GM12878 (cell line): ENCODE measurements at places on chromosomes 6 and 20.

DNA sequence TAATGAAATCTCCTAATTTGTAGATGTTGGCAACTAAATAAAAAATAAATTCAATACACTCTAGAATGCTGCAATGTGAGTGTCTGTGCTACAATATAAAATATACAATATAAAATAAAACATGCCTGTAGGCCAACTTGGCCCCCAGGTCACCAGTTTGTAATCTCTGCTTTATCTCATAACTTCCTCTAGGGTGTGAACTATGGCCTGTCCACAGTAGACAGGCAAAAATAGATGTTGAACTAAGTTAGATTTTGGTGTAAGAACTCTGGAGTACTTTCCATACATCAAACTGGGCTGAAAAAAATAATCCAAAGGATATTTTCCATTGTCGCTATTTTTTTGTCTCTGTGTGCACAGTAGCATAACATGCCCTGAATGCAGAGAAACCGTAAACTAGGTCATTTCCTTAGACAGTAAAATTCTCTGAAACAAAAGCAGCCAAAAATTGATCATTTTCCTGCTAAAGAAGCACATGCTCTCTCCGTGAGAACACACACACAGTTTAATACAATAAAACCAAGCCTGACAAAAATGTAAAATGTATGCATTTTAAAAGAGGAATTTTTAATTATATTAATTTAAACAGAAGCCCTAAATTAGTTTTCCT, 98.5 kb upstream of the ZFP64 start:
- no peaks in the 10 kb centered on the region for H3K4me1 ChIP-seq
- H3K27ac ChIP-seq, result no peak overlapping the region
- H3K36me3 ChIP-seq, result no peaks in the 10 kb centered on the region
- no peak for DNase-seq
- peaks cover 1% of the 10 kb centered on the region; the same call in 1 of the 2 replicates for H3K27me3 ChIP-seq

DNA sequence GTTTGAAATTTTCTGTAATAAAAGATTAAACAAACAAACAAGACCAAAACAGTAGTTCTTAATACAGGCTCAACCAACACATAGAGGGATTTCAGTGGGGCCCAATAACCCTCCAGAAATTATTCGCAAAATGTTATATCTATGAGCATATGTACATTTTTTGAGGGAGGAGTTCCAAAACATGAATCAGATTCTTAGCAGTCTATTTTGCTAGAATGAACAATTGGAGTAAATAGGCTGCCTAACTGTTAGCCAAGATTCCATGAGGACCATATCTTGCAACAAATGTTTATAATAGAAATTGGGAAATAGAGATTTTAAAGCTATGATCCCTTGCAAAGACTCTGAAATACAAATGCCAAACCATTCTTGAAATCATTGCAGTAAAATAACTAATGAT, 186.3 kb downstream of the AKAP7 start:
- H3K27me3 ChIP-seq, result no peaks in the 10 kb centered on the region
- H3K4me3 ChIP-seq, result no peak overlapping the region
- DNase-seq, result no peak
- H3K27ac ChIP-seq, result no peak overlapping the region

GRCh38 chr20:53929399-53929798, 141.0 kb downstream of the BCAS1 start:
- no peaks in the 10 kb centered on the region for H3K27me3 ChIP-seq
- H3K27ac ChIP-seq, result peak overlapping the region; percentile 97
- DNase-seq, result no peak
- no peaks in the 10 kb centered on the region for H3K36me3 ChIP-seq
- no peak overlapping the region for H3K4me3 ChIP-seq

GRCh38 chr20:32037929-32038328, 14.1 kb upstream of the HCK start:
- no peak for DNase-seq
- H3K36me3 ChIP-seq, result no peaks in the 10 kb centered on the region
- no peak overlapping the region for H3K27ac ChIP-seq
- H3K4me1 ChIP-seq, result peaks cover 30% of the 10 kb centered on the region
- H3K27me3 ChIP-seq, result no peaks in the 10 kb centered on the region

DNA sequence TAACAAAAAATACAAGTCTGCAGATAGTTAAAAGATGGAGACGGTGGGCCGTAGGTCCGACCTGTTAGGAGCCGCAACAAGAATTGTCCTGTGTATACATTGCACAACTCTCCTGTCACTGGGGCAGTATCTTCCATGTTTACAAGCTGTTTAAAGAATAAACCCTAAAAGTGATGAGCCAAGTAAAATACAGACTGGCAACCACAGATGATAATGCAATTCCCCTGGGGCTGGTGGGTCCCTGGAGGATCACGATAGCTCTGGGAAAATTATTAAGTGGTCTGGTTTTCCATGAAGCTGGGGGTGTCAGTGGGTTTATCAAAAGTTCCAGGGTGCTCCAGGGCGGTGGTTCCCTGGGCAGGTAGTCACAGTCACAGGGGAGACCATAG, 8.1 kb upstream of the FAM50B start:
- no peaks in the 10 kb centered on the region for H3K36me3 ChIP-seq
- H3K27ac ChIP-seq, result no peak overlapping the region
- DNase-seq, result no peak
- H3K27me3 ChIP-seq, result no peaks in the 10 kb centered on the region

GRCh38 chr6:155212106-155212505, 51.7 kb upstream of the CLDN20 start:
- peaks cover 4% of the 10 kb centered on the region for H3K36me3 ChIP-seq
- H3K4me1 ChIP-seq, result no peaks in the 10 kb centered on the region; the same call in 1 of the 2 replicates
- no peak for DNase-seq
- no peak overlapping the region for H3K4me3 ChIP-seq

- no peaks in the 10 kb centered on the region for H3K27me3 ChIP-seq
- H3K4me3 ChIP-seq, result no peak overlapping the region
- H3K36me3 ChIP-seq, result no peaks in the 10 kb centered on the region
- no peak overlapping the region for H3K27ac ChIP-seq
- no peaks in the 10 kb centered on the region for H3K4me1 ChIP-seq
These were observed 49.7 kb upstream of the IPCEF1 start for GRCh38 chr6:154406301-154406700.

GRCh38 chr20:25296094-25297093, 48.5 kb downstream of the PYGB start:
- H3K4me3 ChIP-seq, result peak overlapping the region; percentile 13; the same call in 1 of the 2 replicates
- DNase-seq, result no peak
- H3K27ac ChIP-seq, result peak overlapping the region; percentile 98
- H3K4me1 ChIP-seq, result peaks cover 41% of the 10 kb centered on the region

DNA sequence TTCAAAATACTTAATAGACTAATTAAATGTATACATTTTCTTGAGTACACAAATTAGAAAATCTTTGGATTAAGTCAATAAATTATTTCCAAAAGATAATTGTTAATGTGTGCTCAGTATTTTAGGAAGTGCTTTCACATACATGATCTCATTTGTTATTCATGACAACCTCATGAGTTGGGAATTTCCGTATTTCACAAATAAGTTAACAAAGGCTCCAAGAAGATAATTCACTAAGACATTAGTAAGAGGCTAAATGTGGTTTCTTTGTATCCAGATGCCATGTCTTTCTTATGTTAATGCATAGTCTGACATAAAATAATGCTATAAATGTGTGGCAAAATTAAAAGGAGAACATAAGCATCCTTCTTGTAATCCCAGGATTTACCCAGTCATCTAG, 79.5 kb upstream of the TCF21 start:
- H3K36me3 ChIP-seq, result no peaks in the 10 kb centered on the region
- H3K27ac ChIP-seq, result no peak overlapping the region
- no peak overlapping the region for H3K4me3 ChIP-seq
- DNase-seq, result no peak

DNA sequence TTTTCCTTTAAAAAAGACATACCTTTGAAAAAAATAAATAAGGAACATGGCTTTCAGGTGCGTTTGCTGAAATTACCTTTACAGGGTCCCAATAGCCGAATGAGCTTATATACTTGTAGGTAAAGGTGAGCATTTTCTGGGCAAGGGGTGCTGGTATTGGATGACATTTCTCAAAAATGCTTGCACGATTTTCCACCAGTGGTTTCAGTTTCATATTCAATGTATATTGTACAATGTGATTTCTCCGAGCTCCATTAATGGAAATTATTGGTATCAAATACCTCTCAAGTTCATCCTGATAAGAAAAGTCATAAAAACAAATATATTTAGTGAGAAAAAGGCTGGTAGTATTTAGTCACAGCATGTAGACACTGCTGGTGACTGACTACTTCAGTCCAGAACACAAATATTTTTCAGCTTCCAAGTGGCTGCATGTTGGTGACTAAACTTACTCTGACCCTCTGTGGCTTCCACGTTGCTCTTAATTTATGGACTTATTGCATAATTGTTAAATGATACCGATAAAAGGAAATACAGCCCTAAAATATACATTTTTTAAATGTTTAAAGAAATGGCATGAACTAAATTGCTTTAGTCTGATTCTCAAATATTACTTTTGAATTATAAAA, 32.9 kb upstream of the ZBTB24 start:
- H3K36me3 ChIP-seq, result no peaks in the 10 kb centered on the region
- H3K4me1 ChIP-seq, result no peaks in the 10 kb centered on the region

- H3K27me3 ChIP-seq, result no peaks in the 10 kb centered on the region
- no peaks in the 10 kb centered on the region for H3K4me1 ChIP-seq
- H3K4me3 ChIP-seq, result no peak overlapping the region
- H3K27ac ChIP-seq, result no peak overlapping the region
- H3K36me3 ChIP-seq, result no peaks in the 10 kb centered on the region
- no peak for DNase-seq
These were observed 125.9 kb downstream of the OGFRL1 start for GRCh38 chr6:71414486-71414885.

DNA sequence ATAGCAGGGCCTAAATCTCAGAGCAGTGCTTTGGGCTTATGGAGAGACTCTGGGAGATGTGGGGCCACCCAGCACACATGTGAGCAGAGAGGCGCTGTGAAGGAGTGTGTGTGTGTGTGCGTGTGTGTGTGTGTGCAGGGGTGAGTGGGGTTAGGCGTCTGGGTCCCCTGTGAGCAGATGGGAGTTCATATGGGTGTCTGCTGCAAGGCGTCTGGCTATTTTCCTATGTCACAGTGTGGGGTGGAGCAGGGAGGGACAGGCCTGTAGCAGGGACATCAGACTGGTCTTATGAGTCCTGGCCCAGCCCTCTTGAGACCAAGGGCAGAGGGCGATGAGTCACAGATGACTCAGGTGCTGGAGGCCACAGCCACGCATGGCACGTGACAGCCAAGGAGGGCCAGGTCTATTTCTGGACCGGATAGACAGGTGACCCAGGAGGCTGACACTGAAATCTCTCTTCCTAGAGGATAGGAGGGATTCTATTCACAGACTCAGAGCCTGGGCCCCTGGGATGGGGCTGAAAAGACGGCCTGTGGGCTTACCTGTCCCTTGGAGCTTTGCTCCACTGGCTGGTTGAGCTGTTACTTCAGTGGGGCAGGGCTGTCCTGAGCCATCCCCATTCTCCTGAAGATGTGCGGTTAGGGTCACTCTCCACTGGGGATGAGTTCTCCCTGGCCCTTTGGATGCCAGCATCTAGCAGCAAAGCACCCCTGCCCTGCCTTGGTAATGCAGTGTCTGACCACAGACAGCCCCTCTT, 28.9 kb downstream of the VEGFA start:
- H3K36me3 ChIP-seq, result no peaks in the 10 kb centered on the region
- H3K27me3 ChIP-seq, result no peaks in the 10 kb centered on the region
- DNase-seq, result peak; percentile 34
- peaks cover 9% of the 10 kb centered on the region for H3K4me1 ChIP-seq
- H3K4me3 ChIP-seq, result no peak overlapping the region
- H3K27ac ChIP-seq, result no peak overlapping the region

DNA sequence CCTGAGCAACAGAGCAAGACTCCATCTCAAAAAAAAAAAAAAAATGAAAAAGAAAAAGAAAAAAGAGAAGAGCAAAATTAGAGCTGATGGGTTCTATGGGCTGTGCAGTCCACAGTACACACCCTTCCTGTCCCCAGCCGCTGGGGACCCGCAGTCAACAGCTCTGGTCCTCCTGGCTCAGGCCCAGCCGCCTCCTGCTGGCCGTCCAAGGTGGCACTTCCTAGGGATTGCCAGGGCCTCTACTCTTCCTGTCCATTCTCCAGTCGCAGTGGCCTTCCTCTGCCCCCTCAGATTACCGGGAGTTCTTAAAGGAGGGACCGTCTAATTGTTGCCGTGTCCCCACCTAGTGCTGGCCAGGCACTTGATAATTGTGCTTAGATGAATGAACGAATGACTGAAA, 41.7 kb downstream of the TMEM242 start:
- no peak for DNase-seq
- no peaks in the 10 kb centered on the region for H3K36me3 ChIP-seq
- no peak overlapping the region for H3K27ac ChIP-seq

DNA sequence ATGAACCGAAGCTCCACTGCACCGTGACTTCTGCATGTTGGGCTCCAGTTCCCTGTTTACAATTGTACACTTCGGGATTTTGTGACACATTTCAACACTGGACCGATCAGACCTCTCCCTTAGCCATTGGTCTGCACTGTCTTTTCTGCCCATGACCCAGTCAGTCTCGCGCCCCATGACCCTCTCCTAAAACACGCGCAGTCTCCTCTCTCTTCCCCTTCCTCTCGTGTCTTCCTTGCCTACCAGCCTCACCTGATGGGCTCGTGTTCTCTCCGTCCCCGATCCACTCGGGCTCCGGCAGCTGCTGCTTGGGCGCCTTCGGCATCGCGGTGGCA, 535 bp upstream of the ABCF1 start:
- no peaks in the 10 kb centered on the region for H3K27me3 ChIP-seq
- H3K27ac ChIP-seq, result peak overlapping the region; percentile 94
- H3K36me3 ChIP-seq, result no peaks in the 10 kb centered on the region; the same call in none of the 2 replicates
- H3K4me3 ChIP-seq, result peak overlapping the region; percentile 89

- H3K27me3 ChIP-seq, result peaks cover 16% of the 10 kb centered on the region
- no peak for DNase-seq
- H3K36me3 ChIP-seq, result no peaks in the 10 kb centered on the region
- H3K4me1 ChIP-seq, result no peaks in the 10 kb centered on the region
- H3K4me3 ChIP-seq, result no peak overlapping the region
These were observed 148.3 kb upstream of the AFDN start for GRCh38 chr6:167678102-167679101.

DNA sequence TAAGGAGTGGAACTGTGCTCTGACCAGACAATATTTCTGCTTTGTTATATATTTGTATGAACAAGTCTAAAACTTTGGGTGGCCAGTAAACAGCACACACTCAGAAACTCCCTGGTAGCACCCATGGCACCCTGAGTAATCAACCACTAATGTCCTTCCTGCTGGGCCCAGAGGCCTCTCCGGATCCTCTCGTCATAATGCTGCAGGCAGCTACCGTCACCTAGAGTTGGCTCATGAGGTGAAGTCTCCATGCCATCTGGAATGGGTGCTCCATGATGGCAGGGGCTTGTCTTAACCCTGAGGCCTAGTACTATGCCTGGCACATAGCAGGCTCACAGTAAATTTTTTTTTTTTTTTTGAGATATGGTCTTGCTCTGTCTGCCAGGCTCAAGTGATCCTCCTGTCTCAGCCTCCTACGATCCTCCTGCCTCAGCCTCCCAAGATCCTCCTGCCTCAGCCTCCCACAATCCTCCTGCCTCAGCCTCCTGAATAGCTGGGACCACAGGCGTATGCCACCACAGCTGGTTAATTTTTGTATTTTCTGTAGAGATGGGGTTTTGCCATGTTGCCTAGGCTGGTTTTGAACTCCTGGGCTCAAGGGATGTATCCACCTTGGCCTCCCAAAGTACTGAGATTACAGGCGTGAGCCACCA, 3.0 kb upstream of the SDCBP2 start:
- no peak for DNase-seq
- no peaks in the 10 kb centered on the region for H3K36me3 ChIP-seq
- H3K4me1 ChIP-seq, result peaks cover 27% of the 10 kb centered on the region

- peaks cover 35% of the 10 kb centered on the region for H3K4me1 ChIP-seq
- DNase-seq, result no peak
- peaks cover 16% of the 10 kb centered on the region for H3K36me3 ChIP-seq
- peak overlapping the region; percentile 34 for H3K27ac ChIP-seq
- H3K4me3 ChIP-seq, result no peak overlapping the region
These were observed 12.1 kb downstream of the BCL2L1 start for GRCh38 chr20:31710423-31711108.

GRCh38 chr6:45548657-45549515, 171.2 kb upstream of the SUPT3H start:
- no peak overlapping the region for H3K4me3 ChIP-seq
- H3K27me3 ChIP-seq, result no peaks in the 10 kb centered on the region
- DNase-seq, result peak; percentile 75
